ENCODE measurements at places on chromosomes 4 and X.

GRCh38 chrX:17474892-17475291, 99.9 kb downstream of the NHS start:
- DNase-seq: no peak

GRCh38 chr4:146655521-146655856, 16.8 kb downstream of the POU4F2 start:
- DNase-seq: no peak

GRCh38 chr4:114599231-114599902, 760 bp downstream of the UGT8 start:
- no peak for DNase-seq

DNA sequence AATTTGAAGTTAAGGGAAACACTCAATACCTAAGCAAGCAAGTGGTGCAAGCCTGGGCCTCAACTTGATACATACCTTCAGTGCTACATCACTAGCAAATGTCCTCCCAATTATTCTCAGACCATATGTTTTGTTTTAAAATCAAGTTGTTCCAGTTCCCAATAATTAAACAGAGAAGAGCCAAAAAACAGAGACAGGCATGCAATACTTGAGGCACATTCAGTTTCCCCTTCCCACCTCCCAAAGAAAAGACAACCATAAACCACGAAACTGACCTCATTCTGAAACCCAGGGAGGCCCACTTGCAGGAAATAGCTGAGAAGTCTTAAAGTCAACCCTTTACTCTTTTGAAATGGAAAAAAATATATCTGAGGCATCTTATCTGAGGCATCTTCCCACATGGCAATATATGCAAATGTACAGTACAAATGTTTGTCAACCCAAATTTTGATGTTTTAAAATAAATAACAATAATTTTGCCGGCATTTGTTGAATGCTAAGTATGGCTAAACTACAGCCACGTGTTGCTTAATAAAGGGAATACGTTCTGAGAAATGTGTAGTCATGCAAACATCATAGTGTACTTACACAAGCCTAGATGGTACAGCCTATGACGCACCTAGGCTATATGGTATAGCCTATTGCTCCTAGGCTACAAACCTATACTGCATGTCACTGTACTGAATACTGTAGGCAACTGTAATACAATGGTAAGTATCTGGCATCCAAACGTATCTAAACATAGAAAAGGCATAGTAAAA, 147.5 kb downstream of the TSPAN5 start:
- peak; percentile 16 for DNase-seq

DNA sequence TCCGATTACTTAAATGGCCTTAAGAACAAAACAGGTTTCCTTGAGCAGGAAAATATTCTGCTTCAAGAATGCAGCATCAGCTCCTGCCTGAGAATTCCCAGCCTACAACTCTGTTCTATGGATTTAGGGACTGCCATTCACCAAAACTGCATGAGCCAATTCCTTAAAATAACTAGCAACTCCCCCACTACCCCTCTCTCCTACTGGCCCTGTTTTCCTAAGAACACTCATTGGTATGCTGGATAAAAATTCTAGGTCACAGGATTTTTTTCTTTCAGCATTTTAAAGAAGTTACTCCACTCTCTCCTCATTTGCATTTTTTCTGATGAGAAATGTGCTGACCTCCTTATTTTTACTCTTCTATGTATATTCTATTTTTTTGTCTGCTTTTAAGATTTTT, 347.1 kb downstream of the IDS start:
- no peak for DNase-seq

- DNase-seq: no peak
Measured at GRCh38 chrX:71978164-71978563, 67.5 kb downstream of the NHSL2 start.

DNA sequence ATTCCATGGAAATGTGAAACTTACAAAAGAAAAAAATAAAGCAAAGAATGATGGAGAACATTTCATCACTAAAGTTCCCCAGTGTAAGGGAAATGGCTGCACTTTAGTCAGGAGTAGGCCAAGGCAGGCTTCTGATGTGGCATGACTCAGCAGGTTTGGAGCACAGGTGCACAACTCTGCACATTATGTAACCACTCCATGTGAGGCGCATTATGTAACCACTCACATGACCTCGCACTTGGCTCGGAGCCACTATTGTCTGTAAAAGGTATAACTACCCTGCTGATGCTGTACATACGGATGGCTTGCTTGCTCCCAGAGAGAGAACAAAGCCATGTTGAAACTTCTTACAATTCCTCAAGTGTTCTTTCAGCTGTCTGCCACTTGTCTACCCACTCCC, 727.6 kb downstream of the TRAM1L1 start:
- no peak for DNase-seq

DNA sequence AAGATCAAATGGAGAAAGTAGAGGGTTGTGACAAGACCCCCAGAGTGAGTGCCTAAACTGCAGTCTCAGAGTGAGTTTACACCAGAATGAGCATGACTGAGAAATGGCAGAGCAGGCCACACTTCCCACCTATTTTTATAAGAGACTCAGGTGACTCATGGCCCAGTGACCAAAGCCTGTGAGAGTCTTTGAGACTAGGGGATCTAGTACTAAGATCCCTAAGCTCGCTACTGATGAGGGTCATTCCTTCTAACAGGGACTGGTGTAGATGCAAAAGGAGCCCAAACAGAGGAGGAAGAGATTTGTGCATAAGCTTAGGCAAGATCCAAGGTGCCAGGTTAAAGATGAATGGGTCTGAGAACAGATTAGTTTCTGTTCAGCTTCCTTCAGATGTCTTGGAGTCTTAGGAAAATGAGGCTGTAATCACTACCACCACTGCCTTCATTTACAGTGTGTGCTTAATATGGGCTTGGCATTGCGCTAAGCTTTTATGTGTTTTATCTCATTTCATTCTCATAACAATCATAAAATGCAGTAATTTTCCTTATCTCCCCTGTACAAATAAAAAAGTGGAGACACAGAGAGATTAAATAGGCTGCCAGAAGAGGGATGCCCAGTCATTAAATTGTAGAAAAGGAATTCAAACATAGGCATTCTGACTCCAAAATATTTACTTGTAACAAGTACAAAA, 62.8 kb downstream of the RWDD4 start:
- no peak for DNase-seq

DNA sequence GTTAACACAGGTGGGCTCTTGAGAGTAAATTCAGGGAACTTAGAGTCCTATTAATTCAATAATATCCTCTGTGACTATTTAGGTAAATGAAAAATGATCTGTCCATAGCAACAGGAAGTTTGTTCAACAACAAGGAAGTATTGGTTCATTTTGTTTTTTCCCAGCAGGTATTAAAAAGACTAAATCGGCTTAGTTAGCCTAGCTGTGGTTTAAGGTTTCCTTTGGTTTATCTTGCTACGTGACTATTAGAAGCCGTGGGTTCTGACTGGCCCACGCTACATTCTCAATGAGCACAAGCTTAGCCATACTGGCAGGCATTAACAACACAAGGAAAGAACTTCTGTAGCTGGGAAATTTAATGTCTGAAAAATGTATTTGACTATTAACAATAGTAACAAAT, 168.8 kb upstream of the HS3ST1 start:
- no peak for DNase-seq

DNA sequence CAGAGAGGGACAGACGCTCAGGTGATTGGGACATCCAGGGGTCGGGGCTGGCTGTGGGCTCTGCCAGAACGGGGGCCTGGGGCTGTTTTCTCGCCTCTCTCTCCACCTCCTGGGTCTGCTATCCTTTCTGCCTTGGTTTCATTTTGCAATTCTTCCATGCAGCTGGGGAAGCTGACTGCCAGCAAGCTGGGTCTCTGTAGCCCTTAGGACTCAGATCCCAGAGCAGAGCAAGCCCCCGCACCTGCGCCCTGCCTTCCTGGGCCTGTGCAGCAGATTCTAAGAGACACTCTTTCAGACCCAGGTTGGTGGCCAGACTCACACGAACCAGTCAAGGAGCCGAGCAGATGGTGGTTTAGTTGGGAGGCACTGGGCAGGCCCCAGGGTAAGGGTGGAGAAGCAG, 59.1 kb upstream of the GRPEL1 start:
- no peak for DNase-seq

- no peak for DNase-seq
Measured at GRCh38 chr4:44446801-44447562, 1.6 kb downstream of the KCTD8 start.

DNA sequence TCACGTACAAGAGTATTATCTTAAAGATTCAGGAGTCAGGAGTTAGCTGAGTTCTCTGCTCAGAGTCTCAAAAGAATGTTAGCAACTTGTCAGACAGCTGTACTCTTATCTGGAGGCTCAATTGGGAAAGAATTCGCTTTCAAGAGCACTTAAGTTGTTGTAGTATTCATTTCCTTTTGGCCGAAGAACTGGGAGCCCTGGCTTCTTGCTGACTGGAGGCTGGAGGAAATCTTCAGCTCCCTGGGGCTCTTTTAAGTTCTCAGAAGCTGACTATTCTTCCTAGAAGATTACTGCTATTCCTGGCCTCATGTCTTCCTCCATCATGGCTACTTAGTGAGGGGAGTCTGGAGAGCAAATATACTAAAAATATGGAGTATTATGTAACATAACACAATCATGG, 587.2 kb downstream of the EPHA5 start:
- DNase-seq: no peak

GRCh38 chr4:173801361-173801760, 271.3 kb upstream of the HAND2 start:
- DNase-seq: no peak

- DNase-seq: no peak
Measured at GRCh38 chr4:54102531-54103106, 2.7 kb downstream of the GSX2 start.

Measured in stimulated activated CD4-positive, alpha-beta T cell treated with anti-CD3 and anti-CD28 coated beads, Interleukin-4, amount 100 ng/mL, for 48 hours (primary cell).